Left ventricle myocardium inferior (tissue), 1 donor: ENCODE measurements at places on chromosomes 3 and 15. TPM values are rescaled to one million over a fixed set of nuclear protein-coding genes. Genes with fewer than 3 reads are reported as not detected.

DNA sequence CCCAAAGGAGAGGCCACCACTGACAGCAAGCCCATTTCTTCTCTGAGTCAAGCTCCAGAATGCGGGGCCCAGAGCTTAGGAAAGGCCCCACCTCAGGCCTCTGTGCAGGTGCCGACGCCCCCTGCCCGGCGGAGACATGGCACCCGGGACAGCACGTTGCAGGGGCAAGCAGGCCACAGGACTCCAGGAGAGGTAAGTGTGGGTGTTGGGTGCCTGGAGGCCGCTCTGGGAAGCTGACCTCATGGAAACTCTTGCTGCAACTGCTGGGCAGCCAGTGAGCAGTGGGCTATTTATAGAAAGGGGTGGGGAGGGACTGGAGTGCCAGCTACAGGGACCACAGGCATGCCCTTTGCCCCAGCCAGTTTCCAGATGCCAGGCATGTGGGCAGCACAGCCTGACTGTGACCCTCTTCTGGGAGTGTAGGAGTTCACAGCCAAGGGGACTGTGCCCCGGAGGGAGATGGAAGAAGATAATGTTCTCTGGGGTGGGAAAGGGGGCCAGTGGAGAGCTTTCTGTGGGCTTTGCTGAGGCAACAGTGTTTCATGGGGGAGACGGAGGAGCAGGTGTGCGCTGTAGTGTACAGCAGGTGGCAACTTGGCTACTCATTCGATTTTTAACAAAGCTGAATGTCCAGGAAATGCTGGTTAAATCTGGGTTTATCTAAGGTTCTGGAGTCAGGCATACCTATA lies 23.7 kb downstream of the ALPK3 start:
- H3K4me3 ChIP-seq = peak overlapping the region; percentile 45
- H3K4me1 ChIP-seq = peaks cover 96% of the 10 kb centered on the region
- H3K27me3 ChIP-seq = no peaks in the 10 kb centered on the region
- peak overlapping the region; percentile 95 for H3K27ac ChIP-seq

DNA sequence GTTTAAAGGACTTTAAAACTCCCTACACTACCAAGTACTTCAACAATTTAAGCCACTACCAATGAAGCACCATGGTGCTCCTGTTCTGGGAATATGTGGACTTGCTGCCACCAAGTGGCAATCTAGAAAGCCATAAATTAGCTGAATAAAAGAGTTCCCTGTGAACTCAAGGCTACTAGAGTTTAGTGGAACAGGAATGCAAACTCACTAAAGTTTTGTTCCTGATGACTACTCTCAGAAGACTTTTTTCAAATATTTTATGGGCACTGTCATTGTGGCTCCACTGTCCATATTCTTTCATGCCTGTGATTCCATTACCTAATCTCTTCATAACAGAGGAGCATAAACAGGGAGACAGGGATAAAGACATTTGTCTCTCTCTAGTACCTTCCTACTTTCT lies 63.9 kb downstream of the TMCC1 start:
- H3K4me3 ChIP-seq = no peak overlapping the region
- DNase-seq = peak; percentile 25
- peaks cover 37% of the 10 kb centered on the region for H3K4me1 ChIP-seq

INSYN1 gene
- 121 TPM for total RNA-seq

DNA sequence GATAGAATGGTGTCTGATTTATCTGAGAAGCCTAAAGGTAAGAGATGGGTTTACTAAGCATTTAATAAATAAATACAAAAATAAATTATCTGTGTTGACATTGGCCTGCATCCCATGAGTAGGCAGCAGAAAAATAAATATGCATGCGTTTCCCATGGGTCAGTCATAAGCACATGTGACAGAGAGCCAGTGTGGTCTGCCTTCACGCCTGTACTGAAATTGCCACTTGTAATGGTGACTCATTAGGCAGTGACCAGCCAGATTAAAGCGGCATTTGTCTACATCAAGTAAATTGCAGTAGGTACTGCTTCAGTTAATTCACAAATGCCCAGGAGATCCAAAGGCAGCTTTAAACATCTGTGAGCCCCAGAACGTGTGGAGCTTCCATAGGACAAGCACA lies 399.6 kb downstream of the NAALADL2 start:
- no peak for DNase-seq
- no peak overlapping the region for H3K27ac ChIP-seq
- no peaks in the 10 kb centered on the region for H3K4me1 ChIP-seq
- no peaks in the 10 kb centered on the region for H3K36me3 ChIP-seq

DNA sequence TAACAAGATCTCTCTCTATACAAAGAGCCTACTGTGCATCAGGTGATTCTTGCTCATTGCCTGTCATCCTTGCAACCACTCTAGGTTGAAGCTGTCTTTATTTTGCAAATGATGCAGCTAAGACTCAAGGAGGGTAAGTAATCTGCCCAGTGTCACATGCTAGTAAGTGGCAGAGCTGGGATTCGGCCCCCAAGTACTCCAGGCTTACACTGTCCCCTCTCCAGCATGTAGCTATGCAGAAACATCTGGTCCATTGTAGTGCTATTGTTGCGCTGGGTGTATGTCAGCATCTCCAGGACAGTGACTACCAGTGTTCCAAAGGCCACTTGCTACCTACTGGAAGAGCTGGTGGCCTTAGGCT lies 248.9 kb downstream of the SLCO3A1 start:
- H3K27ac ChIP-seq = no peak overlapping the region
- no peak overlapping the region for H3K4me3 ChIP-seq
- no peaks in the 10 kb centered on the region for H3K27me3 ChIP-seq
- peaks cover 35% of the 10 kb centered on the region for H3K4me1 ChIP-seq
- no peak for DNase-seq
- H3K36me3 ChIP-seq = peaks cover 18% of the 10 kb centered on the region
